EL (cell line): ENCODE measurements at places on chromosomes 5 and 9.

DNA sequence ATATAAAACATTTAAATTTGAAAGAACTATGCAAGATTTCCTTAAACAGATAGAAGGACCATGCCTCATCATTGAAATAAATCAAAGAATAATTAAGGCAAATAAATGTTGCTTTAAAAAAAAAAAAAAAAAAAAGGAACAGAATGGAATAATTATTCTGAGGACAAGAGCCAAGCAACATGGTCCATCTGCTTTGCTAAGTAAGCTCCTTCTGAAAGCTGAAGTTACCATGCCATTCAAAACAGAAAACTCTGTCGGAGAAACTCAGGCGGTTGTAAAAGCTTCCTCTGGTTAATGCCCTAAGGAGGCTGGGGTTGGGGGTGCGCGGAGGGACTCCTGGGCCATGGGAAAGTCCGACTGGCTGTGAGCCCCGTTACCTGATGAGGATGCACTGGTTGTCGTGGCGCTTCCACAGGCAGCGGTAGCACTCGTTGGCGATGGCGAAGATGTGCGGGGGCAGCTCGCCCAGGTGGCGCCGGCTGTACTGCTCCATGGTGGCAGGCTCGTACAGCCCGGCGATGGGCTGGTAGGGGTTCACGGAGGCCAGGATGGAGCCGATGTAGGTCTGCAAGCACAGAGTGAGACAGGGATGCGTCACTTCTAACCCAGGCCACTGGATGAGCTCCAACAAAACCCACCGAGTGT is 141.7 kb downstream of the MYO10 start:
- DNase-seq, result no peak

- DNase-seq, result peak; percentile 59
Observed at GRCh38 chr9:21709464-21710058, 92.9 kb upstream of the MTAP start.

GRCh38 chr5:50962934-50963872 is 296.8 kb downstream of the PARP8 start:
- DNase-seq, result peak; percentile 57

GRCh38 chr5:24353611-24354010 is 291.2 kb downstream of the CDH10 start:
- DNase-seq, result no peak

DNA sequence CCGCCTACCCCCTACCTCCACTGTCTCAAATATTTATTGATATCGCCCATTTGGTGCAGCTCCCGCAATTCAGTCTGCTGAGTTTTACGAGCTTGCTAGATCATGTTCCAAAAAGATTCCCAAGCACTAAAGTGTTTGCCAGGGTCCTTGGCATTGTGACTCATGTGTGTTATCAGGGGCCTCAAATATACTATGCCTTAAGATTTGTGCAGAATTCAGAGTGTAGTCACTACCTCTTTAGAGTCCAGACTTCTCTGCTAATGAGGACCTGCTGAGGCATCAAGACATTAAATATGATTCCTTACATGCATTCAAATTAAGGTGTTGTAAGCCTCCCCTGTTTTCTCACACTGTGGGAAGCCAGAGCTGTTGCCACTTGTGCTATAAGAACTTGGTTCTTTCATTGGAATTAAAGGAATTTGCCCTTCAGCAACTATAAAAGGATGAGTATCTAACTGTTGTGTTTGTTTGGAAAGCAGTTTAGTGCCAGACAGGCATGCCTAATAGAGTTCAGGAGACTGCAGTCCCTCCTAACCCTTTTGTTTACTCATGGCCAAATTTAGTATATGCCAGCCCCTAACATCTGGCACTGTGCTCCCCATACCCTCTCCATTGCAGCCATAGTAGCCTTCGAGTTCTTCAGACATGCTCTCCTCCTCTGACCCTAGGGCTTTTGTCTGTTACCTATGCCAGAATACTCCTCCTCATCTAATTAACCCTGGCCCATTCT is 316.4 kb downstream of the NR3C1 start:
- peak; percentile 90 for DNase-seq

- DNase-seq, result peak; percentile 66
Observed at GRCh38 chr9:116087751-116088194, 65.8 kb upstream of the PAPPA start.

GRCh38 chr5:67206929-67207328 is 10.3 kb upstream of the CD180 start:
- DNase-seq, result no peak

DNA sequence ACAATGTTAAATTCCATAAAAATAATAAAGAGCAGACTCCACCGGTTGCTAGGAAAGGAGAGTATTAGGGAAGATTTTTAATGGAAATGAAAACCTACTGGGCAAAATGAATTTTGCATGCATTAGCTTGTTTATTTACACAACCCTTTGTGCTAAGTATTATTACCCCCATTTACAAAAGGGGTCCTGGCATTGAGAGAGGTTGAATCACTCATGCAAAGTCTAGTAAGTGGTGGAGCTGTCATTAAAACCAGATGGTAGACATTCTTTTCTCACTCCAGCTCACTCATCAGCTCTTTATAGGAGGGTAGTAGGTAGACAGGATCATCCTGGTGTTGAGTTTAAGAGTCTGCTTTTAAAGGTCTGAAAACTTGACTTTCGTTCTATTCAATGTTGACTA is 395.1 kb downstream of the PLK2 start:
- DNase-seq, result peak; percentile 73

DNA sequence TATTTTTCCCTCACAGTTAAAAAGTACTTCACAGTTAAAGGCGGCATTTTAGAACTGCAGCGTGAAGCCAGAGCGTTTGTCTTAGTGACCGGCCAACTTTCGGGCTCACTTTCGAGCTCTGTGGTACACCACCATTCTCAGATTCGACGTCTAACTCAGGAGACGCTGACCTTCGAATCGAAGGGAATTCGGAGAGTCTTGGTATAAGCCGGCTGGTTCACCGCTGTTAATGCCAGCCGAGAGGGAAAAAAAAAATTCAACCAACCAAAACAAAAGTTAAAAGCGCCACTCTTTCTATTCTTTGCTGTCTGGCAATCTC is 544 bp upstream of the SNX24 start:
- no peak for DNase-seq

DNA sequence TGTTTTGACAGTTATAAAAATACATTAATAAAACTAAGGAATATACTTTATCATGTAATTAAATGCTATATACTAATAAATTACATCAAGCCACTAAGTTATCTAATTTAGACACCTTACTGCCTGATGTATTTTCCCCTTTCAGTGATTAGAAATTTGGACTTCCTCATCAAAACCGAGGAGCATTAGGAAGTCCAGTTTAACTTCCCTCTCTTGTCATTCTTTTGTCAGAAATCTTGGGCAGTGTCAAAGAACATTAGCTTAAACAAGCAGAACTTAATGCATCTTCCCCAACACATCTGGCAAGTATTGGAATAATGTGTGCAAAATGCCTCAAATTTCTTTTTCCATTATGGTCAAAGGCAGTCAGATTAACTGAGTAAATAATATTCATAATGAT is 81.6 kb downstream of the PLPP1 start:
- DNase-seq, result no peak

DNA sequence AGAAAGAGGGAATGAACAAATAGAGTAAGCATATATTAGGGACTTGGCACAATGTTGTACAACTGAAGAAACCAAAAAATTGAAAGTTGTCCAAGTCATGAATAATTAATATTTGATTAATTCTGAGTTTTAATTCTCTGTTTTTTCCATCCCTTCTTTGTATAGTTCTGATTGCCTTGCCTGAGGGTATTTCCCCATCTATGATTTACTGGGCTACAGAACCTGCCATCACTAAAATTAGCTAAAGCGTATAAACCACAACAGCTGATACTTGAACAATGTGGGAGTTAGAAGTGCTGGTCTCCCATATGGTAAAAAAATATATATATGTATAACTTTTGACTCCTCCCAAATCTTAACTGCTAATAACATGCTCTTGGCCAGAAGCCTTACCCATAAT is 1253.5 kb upstream of the CDH6 start:
- no peak for DNase-seq

DNA sequence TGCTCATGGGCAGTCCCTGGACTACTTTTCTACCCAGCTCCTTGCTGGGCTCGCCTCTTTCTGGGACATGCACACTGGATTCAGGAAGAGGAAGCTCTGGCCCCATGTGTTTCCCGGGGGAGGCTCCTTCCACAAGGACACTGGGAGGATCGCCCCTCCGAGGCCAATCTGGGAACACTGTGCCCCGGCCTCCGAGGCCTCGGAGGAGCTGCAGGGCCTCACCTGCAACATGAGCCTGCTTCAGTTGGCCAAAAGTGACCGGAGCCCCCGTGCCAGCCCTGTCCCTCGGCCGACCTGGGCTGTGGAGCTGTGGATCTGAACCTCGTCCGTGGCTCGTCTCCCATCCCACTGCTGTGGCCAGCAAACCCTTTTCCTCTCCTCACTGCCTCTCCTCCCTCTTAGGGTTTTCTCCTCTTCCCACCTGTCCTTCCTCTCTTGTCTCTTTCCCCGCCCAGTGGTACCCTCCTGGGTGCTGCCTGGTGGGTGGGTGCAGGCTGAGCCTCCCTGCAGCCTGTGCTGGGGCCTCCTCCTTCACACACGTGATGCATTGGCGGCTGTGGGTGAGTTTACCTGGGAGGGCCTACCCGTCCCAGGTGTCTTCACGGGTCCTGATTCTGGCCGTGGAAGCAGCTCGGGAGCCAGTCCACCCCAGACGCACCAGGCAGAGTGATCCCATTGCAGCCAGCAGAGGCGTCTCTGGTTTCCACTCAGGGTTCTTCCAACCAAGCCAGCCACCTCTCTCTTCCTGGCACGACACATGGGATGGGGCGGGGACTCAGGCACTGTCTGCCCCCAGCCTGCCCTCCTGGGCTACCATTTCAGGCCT is 241.8 kb downstream of the CACNA1B start:
- no peak for DNase-seq

DNA sequence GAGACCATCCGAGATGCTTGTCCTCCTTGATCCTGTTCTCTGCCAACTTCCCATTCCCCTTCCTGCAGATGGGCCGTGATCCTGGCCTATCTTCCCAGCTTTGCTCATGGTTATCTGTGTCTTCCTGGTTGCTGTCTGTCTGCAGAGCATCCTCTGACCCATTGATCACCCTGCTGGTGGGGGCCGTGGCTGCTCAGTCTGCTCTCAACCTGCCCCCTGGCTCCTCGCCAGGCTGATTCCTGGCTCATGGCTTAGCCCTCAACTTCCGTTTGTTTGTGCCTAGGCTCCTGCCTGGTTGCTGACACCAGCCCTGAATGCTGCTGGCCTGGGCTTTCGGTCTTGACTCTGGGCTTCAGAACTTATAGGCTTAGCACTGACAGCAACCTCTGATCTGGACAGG is 67.1 kb upstream of the SMIM15 start:
- DNase-seq, result no peak

- peak; percentile 39 for DNase-seq
Observed at GRCh38 chr9:91908746-91909145, 41.3 kb downstream of the ROR2 start.

DNA sequence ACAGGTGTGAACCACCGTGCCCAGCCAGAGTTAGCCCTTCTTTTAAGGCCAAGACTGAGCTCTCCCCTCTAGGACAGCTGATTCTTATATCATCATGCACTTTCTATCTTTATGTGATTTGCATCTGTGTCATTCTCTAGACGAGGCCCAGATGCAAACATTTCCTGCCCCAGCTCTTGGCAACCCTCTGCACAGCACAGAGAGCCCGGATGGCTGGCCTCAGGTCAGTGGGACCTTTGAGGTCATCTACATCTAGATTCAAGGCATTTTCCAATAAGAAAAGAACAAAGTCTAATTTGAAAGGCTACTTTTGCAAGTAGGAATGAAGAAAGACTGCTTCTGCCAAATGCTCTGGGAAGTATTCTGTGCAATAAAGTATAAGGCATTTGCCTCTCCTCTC is 109.0 kb upstream of the DAB2 start:
- DNase-seq, result no peak

GRCh38 chr5:36870399-36871040 is 6.0 kb upstream of the NIPBL start:
- peak; percentile 72 for DNase-seq

GRCh38 chr5:172857982-172858381 is 23.9 kb downstream of the ERGIC1 start:
- DNase-seq, result no peak

DNA sequence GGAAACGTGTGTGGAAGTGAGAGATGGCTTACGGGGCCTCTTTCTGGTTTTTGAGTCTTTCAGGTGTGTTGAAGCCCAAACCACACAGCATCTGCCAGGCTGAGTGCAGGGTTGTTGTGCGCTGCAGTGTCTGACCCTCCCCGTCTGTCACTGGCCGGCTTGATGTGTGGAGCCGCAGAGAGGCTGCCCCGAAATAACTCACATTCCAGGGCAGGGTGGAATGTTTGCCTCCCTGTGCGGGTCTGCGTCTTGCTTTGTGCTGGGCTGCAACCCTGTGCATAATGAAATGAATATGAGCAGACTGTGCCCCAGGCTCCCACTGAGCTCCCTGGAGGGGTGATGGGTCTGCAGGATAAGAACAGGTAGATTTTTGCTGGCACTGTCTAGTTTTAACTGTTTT is 9.9 kb upstream of the PLEKHG4B start:
- peak; percentile 81 for DNase-seq

DNA sequence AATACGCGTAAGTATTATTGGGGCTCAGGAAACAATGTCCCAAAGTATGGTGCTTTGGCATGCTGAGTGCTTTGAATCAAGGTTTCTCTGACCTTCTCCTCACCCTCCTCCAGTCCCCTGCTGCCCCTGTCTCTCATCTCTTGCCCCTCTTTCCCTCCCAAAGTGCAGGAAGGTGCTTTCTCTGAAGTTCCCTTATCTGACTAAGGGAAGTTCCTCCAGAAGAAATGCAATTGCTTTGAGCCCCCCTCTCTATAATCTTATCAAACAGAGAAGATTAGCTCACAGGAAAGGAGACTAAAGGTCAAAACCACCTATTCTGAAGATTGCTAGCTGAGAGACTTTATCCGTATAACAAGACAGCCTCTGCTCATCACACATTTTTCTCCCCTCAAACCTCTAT is 288.1 kb downstream of the ARL15 start:
- DNase-seq, result no peak

GRCh38 chr5:25963251-25964008 is 1075.0 kb downstream of the CDH9 start:
- DNase-seq, result no peak

DNA sequence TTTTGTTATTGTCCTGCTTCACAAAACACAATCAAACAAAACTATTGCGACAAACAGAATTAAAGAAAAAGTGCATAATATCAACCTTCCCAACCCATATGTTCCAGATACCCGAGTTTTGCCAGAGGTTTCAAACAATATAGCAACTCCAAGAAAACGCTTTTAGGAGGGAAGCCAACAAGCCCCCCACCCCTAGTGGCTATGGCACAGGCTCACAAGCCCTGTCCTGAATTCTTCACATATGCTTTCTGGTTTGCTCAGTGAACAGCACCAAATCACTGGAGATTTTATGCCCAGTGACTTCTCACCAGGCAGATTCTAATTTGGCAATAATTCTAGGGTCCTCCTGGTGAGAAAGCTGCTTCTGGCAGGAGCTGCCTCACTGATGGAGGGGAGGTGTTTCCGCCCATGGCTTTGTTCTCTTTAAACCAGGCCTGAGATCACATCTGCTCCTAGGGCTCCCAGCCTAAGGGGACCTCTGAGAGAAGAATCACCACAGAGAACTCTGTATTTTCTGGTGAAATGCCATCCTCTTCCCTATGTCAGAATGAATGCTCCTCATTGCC is 1982.4 kb downstream of the EFNA5 start:
- DNase-seq, result no peak
